ENCODE measurements at places on chromosomes 16 and 17.

DNA sequence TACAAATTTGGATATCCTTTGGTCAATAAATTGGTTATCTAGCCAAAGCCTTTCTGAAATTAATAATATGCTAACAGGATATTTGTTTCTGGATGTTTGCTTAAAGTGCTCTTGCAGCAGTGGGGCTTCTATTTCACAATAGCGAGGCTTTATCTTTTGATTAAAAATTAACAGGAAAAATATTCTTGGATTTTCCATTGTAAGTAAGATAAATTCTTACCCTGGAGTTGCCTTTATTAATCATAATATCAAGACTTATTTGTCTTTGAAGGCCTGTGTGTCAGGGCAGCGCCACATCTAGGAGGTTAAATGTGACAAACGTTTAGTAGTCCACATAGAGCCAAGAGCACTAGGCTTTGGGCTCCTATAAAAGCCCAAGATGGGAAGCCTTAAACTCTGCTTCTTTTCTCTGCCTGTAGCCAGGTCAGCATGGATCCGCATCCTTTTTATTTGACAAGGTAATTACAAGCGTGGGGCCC lies 5.3 kb downstream of the TMEM97 start:
- DNase-seq, result no peak

- no peak for DNase-seq
Measured at GRCh38 chr17:68359791-68360535, 68.7 kb downstream of the ARSG start.

GRCh38 chr17:60230358-60230757 lies 80.6 kb downstream of the CA4 start:
- no peak for DNase-seq

GRCh38 chr16:64182985-64183384 lies 938.9 kb downstream of the CDH11 start:
- no peak for DNase-seq

- DNase-seq, result no peak
Measured at GRCh38 chr16:2160915-2161551, 5.5 kb downstream of the TRAF7 start.

DNA sequence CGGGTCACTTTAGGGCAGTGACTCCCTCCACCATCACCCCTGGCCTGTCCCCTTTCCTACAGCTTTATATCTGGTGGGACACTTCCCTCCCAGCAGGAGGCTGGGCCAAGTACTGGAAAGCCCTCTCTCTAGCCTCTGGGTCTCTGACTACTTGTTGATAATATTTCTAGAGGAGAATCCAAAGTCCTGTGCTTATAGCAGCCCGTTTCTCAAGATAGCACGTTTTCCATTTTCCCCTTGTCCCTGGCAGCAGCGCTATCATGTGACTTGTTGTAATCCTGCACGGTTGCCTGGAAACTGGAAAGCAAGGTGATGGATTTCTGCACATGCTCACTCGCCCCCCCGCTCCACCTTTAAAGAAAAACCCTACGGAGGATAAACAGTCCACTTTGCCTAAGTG lies 3.3 kb upstream of the AXIN2 start:
- DNase-seq, result no peak

DNA sequence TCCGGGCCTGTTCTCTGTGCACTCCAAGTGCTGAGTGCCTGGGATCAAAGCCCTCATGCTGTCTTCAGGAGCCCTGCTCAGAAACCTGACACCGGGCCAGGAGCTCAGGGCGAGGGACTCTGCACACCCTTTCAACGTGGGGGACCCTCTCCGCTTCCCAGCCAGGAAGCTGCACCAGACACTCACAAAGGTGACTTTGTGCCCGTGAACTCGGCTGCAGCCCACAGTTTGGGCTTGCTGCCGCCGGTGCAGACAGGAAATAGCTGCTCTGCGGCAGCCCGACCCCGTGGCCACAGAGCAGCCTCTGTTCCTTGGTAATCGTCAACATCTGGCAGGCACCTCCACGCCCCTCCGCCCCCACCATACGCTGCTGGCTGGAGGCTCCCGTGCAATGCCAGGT lies 93.4 kb upstream of the METRNL start:
- DNase-seq, result peak; percentile 68

DNA sequence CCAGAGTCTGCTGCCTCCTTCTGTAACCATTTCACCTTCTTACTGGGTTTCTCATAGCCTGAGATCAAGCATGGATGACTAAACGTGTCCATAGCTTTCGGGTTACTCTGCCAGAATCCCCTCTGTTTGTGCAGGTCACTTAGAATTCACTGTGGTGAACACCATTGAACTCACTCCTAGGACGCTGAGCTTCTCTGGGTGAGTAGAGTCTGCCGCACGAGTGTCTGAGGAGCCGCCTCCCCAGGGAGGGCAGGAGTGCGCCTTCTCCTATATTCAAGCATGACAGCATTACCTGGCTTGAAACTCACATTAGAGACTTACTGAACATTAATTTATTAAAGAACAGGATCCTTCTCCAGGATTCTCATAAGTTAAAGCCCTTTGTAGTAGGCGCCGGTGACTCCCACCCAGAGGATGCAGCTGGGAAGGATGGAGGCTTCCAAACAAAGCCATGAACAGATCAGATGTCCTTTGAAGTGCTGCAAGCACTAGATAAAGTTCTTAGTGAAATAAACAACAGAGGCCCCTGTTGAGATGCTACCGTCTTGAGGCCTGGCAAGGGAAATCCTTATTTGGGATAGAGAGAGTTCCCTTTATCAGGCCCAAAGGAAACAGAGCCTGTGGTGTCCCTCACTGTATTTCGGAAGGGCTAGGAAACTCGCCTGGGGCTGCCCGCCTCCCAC lies 144.6 kb upstream of the PLCG2 start:
- no peak for DNase-seq

- DNase-seq, result no peak
Measured at GRCh38 chr17:73727941-73728340, 83.7 kb upstream of the SDK2 start.

DNA sequence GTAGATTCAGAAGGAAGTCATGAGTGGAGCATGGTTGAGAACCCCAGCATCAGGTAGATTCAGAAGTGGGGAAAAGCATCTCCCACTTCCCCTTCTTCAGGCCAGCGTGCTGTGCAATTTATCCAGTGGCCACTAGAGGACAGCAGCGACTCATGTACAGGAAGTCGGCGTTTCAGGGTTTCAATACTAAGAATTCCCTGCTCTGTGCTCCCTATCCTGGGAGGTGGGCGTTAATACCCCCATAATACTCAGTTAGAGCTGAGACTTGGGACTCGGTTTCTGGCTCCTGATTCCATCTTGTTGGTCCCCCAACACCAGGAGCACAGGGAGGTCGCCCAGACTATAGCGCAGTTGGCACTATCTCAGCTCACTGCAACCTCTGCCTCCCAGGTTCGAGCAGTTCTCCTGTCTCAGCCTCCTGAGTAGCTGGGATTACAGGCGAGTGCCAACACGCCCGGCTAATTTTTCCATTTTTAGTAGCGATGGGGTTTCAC lies 75.3 kb upstream of the AMZ2 start:
- no peak for DNase-seq

GRCh38 chr16:86338403-86339115 lies 171.8 kb upstream of the FOXF1 start:
- DNase-seq, result no peak

DNA sequence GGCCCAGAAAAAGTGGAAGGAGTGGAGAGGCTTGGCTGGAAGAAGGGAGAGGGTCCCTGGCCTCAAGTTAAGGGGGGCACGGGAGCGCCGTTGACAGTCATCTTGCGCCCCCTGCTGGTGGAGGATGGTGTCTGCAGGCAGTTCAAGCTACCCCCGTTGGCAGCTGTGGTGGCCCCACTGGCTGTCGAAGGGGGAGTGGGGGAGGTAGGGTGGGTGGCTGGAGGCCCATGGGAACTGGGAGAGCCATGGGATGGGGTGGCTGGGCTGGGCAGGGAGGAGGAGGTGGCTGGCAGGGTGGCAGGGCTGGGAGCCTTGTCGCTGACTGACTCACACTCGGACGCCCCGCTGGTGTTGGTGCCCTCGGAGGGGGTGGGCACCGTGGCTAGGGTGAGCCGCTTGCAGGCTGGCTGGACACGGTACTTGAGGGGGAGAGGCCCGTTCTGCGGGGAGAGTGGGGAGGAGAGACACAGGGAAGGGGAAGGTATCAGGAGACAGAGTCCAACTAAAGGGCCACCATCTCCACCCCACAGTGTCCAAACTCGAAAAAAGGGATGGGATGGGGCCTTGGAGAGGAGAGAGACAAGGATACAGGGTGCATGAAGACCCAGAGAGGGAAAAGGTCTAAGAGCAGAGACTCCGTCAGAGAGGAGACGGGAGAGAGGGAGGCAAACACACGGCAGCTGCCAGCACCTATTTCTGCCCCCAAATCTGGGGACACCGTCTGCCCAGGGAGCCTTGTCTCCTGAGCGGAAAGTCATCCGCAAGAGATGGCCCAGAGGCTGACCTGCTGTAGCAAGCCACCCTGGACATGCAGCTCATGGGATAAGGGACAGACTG lies 5.2 kb downstream of the CISD3 start:
- no peak for DNase-seq

DNA sequence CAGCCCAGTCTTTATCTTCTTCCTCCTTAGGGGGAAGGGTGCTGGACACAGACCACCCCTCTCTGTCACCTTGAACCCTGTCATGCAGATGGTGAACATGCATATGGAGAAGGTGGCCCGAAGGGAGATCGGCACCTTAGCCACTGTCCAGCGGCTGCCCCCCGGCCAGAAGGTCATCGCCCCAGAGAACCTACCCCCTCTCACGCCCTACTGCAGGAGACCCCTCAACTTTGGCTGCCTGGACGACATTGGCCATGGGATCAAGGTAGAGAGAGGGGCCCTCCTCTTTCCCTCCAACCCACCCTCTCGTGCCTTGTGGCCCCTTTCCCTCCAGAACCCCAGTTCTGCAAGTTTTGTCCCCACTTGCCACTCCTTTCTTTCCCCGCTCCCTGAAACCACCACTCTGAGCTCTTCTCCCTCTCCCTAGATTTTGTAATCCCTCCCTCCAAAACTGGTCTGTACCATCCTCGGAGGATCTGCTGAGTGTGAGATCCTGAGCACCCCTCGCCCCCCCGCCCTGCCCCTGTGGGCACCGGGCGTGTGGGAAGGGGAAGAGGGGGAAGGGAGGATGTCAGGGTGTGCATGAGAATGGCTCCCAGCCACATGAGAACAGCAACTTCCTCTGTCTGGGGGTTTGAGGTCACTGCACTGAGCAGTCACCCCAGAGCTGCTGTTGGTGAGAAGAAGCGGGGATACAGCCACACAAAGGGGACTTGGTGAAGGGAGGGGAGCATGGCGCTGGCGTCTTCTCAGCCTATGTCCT lies 7.3 kb downstream of the ABI3 start:
- no peak for DNase-seq

GRCh38 chr16:88064011-88064888 lies 113.0 kb downstream of the BANP start:
- no peak for DNase-seq

- no peak for DNase-seq
Measured at GRCh38 chr17:15405058-15405415, 62.4 kb downstream of the CDRT4 start.

DNA sequence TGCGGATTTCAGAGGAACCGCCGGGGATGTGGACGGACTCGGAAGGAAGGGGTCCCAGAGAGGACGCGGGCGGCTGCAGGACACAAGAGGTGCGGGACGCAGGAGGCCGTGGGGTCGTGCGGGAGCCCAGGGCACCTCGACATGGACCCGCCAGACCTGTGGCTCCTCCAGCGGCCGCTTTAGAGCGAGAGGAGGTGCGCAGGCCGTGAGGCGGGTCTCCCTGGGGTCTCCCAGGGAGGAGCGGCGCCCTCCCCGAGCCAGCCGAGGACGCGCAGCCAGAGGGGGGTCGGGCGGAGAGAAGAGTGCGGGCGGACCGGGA lies 6.8 kb upstream of the FLYWCH1 start:
- DNase-seq, result no peak

DNA sequence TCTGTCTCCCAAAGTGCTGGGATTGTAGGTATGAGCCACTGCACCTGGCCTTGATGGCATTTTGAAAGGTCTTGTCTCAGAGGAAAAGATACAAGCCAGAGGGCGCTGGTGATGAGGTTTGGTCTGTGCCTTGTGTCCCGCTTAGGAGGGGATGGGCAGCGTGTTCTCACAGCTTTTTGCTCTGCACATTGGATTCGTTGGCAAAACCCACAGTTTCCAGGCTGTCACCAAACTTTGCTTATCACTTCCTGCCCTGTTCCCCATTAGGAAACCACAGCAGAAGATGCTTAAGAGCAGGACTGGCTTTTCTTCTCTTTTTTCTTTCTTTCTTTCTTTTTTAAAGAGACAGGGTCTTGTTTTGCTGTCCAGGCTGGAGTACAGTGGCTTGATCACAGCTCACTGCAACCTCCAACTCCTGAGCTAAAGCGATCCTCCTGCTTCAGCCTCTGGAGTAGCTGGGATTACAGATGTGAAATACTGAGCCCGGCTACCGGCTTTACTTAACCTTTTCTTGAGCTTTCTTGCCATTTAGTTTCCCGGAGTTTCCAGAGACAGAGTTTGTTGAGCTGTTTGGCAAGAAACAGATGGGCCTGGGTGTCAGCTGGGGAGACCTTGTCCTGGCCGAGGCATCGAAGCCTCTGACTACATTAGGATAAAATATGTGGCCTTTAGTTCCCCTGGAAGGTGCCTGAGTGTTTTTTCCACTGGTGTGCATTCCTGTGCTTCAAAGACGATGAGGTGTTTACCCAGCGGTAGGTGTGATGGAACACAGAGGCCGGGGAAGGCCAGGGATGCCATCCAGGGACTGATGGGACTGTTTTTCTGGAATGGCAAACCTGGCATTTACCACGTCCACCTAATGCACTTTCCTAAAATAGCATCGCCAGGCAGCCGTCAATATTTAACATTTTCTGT lies 112.9 kb downstream of the ABCC1 start:
- DNase-seq, result no peak

GRCh38 chr16:82045465-82045864 lies 10.4 kb downstream of the HSD17B2 start:
- no peak for DNase-seq

DNA sequence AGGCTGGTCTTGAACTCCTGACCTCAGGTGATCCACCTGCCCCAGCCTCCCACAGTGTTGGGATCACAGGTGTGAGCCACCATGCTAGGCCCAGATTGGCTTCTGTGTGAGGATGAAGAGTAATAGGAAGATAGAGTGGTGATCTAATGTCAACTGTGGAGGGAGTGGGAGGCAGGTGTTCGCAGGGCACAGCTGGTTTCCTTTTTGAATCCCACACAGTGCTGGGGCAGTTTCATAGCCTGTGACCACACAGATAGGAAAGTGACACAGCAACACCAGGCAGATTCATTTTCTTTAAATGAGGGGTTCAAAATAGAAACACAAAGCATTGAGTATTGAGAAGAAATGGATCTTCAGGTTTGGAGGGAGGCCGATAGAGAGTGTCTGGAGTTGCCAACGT lies 540.3 kb downstream of the WWOX start:
- peak; percentile 3 for DNase-seq

DNA sequence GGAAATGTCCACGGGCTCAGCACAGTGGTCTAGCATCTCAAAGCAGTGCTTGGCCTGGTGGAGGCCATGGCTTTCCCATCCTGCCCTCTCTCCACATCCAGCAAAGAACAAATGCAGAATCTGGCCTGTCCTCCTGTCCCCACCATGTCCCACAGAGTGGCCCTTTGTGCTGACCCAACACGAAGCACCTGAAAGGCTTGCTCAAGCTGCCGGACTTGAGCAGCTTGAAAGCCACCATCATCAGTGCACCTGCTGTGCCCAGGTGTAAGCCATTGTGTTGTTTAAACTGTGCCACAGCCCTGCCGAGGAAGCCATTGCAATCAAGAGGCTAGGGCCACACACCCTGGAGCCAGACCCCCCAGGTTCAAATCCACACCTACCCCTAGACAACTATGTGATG lies 115.5 kb downstream of the SOCS1 start:
- DNase-seq, result no peak

- DNase-seq, result no peak
Measured at GRCh38 chr17:8798846-8799569, at the start of gene MFSD6L. Gene MFSD6L (minus strand): TSS chr17:8799365. CDS start chr17:8799120, 245 bp downstream.
